ENCODE measurements at places on chromosomes 1 and 21.

DNA sequence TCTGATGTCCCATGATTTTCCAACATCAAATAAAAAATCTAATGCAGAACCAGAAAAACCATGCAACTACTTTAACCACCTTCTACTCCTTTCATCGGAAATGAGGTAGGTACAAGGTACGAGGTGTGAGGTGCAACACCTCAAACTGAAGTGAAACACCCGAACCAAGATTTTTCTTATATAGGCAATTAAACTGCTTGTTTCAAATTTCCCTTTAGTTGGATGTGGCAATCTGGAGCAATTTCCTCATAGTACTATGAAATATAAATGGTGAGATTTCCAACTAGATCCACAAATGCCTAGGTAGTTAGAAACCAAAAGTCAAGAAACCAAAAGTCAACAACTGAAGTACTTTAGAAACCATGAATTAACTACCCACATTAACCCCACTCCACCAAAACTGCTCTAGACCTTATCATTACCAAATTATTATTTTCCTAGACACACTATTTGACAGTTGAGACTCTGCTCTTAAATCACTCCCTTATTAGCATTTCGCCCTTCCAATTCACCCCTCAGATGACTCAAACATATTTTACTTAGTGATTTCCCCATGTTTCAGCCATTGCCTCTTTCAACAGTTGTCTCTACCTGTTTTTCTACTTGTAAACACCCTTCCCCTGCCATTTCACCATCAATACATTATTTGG is 37.8 kb downstream of the FUBP1 start:
- no peak for DNase-seq

GRCh38 chr1:186474208-186474607 is 13.3 kb upstream of the PDC start:
- DNase-seq, result no peak

DNA sequence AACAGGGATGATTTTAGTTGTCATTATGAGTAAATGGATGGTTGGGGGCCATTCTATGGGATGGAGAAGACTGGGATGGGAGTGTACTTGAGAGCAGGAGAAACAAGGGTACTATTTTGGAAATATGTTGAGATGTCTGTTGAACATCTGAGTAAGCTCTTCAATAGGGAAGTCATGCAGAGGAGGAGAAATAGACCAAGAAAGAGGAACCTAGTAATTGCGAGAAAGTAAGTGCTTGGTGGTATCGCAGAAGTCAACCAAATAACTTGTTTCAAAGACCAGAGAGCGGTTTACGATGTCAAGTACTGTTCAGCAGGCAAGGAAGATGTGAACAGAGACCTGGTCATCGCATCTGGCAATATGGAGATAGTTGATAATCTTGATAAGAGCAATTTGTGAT is 22.4 kb upstream of the CHRM3 start:
- peak; percentile 29 for DNase-seq

GRCh38 chr21:42763581-42764442 is 110.4 kb downstream of the PDE9A start:
- peak; percentile 81 for DNase-seq

DNA sequence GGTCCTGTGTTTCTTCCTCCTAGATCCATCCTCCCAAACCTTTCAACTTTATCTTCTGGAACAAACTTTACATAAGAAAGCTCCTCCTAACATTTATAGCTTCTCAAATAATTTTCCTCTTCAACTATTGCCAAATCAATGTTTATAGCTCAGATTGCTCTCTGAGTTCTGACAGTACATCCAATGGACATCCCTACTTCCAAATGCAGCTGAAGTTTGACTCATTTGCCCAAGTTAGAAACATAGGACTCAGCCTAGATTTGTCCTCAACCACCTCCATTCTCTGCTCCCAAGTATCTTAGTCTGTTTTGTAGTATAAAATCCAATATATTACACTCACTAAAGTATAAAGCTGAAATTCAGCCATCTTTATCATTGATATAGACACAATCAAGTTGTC is 62.6 kb downstream of the ALG14 start:
- no peak for DNase-seq

GRCh38 chr1:201890806-201891450 is 2.2 kb downstream of the SHISA4 start:
- no peak for DNase-seq

DNA sequence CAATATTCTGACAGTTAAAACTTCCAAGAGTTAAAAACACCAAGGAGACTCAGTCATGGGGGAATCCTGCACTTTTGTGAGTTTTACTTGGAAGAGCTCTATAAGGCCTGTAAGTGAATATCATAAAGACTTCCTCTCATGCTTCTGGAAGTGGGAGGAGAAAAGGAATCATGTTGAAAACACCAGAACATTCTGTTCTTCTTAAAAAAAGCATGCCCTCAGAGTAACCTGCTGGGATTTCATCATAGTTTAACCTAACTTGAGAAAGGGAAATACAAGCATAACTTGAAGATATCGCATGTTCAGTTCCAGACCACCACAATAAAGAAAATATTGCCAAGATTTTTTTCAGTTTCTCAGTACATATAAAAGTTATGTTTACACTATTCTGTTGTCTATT is 51.9 kb downstream of the COL11A1 start:
- no peak for DNase-seq

DNA sequence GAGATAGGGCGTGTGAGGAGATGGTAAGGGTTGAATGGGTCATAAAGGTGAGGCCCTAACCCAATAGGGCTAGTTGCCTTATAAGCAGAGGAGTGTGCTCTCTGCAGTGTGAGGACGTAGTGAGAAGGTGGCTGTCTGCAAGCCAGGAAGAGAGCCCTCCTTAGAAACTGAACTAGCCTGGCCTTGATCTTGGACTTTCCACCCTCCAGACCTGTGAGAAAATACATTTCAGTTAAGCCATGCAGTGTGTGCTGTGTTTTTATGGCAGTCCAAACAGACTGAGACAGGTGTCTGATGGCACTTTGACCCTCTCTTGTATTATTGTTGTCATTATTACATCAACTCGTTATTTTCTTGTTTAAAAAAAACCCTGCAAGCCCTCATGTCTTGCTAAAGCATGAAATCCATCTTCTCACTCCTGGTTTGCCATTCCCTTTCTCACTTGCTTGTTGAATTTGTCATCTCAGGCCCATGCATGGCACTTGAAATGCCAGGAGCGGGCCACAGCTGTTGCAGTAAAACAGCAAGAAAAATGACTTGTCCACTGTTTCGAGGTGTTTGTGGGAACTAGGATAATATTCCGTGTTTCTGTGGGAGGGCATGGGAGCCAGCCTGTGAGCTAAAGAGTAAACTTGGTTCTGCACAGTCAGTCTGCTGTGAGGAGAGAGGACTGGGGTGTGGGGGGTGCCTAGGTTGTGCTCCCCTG is 78.6 kb downstream of the STUM start:
- DNase-seq, result no peak

DNA sequence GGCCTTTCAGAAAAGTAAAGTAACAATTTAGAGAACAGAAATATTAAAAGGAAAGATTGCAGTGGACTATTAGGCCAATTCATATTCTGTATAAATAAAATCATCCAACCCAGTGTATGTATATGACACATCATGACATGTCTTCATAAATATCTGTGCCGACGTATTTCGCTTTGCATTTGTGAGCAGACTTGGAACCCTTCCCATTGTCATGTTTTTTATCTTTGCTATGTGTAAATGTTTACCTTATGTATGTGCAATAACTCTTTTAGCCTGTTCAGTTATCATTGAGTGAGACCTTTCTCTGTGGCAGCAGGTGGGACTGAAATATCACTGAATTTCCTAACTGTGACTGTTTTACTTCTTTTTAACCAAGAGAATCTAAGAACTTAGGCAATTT is 58.0 kb upstream of the FAM3B start:
- DNase-seq, result no peak

GRCh38 chr21:46067505-46068201 is 30.3 kb upstream of the COL6A2 start:
- DNase-seq, result no peak

DNA sequence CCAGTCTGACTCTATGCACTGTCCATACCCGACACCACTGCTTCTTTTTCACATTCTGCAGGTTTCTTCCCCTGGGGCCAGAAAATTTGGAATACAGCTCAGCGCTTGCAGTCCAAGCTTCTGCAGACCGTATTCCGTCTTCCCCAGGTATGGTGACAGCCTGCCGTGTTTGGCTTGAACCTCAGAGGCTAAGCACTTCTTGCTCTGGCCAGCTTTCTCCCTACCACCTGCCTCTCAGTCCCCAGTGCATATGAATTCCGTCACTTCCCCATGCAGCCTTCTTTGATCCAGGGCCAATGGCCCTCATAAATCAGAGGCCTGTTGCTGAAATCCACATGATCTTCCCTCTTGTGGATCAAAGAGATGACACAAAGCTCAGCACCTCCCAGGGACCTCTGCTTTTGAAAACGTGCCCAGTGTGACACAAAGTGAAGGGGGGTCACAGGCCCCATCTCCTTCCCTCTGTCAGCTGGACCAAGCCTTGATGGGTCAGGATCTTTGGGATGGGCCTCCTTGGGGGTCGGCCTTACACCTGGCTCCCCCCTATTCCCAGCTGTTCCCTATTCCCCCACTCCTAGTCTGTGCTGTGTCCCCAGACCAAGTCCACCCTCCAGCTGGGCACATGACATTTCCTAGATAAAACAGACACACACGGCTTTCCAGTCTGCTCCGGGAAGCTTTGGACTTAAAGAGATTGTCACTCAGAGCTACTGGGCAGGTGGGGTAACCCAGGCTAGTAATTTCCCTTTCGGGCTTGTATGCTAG is 66.6 kb downstream of the HMGB4 start:
- DNase-seq, result no peak

DNA sequence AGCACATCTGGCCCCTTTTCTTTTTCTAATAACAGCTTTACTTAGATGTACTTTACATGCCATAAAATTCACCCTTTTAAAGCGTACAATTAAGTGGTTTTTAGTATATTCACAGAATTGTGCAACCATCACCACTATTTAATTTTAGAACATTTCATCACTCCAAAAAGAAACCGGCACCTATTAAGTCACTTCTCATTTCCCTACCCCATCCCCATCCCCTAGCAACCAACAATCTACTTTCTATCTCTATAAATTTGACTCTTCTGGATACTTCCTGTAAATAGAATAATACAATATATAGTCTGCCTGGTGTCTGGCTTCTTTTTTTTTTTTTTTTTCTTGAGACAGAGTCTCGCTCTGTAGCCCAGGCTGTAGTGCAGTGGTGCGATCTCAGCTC is 59.5 kb upstream of the ENAH start:
- DNase-seq, result peak; percentile 80

DNA sequence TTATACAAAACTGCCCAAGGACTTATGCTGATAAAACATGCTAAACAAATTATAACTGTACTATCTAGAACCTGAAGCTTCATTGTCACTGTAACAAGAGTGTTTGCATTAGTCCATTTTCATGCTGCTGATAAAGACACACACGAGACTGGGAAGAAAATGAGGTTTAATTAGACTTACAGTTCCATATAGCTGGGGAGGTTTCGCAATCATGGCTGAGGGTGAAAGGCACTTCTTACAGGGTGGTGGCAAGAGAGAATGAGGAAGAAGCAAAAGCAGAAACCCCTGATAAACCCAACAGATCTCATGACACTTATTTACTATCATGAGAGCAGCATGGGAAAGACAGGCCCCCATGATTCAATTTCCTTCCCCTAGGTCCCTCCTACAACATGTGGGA is 100.4 kb downstream of the SPATA6 start:
- no peak for DNase-seq

DNA sequence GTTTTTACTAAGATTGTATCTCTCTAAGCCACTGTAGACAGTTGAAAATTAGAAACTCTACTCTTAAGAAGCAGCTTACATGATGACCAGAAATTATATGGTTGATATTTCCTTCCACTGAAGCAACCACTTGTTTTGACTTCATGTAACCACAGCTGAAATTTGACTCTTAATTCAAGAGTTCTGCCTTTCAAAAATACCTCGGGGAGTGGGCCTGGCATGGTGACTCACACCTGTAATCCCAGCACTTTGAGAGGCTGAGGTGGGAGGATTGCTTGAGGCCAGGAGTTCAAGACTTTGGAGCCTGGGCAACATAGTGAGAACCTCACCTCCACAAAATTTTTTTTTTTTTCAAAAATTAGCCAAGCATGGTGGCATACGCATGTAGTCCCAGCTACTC is 4.3 kb downstream of the AMPD1 start:
- no peak for DNase-seq

Measured in CD14-positive monocyte (primary cell).